Stimulated activated CD8-positive, alpha-beta memory T cell treated with anti-CD3 and anti-CD28 coated beads, Interleukin-4, amount 100 ng/mL, for 1 hour (primary cell): ENCODE measurements at places on chromosomes 6 and 20.

- no peak for DNase-seq
Observed at GRCh38 chr6:82436740-82437139, 73.1 kb downstream of the TPBG start.

- DNase-seq, result no peak
Observed at GRCh38 chr20:63542696-63543095, 4.9 kb downstream of the SRMS start.

DNA sequence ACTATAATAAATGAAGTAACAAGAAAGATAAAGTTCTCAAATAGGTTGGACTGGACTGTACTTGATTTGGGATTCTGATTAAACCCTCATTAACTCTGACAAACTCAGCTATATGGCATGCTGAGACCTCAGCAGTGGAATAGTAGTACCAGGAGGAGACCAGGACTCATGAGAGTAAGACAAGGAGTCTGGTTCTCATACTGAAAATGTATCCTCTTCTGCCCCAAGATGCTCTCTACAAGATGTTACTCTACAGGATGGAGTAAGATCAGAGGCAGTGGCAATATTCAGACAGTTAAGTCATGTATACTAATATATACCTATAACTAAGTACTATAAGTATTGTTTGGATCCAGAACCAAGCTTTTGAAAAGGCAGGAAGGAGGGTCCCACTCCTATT, 31.9 kb upstream of the SYNCRIP start:
- DNase-seq, result no peak

DNA sequence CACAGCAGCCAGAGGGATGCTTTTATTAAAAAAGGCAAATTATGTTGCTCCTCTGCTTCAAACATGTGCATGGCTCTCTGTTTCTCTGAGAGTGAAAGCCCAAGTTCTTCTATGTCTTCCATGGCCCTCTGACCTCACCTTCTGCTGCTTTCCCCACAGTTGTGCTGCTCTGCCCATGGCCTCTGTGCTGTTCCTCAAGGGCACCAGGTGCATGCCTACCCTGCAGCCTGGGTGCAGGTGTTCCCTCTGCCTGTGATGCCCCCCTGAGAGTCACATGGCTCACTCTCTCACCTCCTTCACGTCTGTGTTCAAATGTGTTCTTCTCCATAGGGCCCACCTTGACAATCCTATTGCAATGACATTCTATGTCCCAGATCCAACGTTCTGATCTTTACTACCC, 477.0 kb upstream of the CHD6 start:
- no peak for DNase-seq

- DNase-seq, result no peak
Observed at GRCh38 chr6:154767003-154767723, 33.9 kb downstream of the SCAF8 start.

DNA sequence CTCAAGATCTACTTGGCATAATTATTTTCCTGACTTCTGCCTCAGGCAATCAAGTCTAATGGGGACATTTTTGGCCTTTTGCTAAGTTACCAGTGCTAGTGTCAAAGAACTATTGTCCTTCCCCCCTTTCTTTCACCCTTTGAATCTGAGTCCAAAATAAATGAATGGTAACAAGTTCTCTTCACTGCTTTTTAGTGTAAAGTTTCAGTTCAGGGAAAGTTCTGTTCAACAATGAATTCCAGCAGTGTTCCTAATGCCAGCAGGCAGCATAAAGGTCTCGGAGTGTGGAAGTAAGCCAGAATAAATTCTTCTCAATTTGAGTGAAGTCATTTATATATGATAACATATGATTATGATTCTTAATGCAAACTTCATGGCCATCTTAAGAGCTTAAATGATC, 20.8 kb upstream of the TSPYL1 start:
- DNase-seq, result no peak

- DNase-seq, result no peak
Observed at GRCh38 chr6:82371799-82372546, 8.4 kb downstream of the TPBG start.

DNA sequence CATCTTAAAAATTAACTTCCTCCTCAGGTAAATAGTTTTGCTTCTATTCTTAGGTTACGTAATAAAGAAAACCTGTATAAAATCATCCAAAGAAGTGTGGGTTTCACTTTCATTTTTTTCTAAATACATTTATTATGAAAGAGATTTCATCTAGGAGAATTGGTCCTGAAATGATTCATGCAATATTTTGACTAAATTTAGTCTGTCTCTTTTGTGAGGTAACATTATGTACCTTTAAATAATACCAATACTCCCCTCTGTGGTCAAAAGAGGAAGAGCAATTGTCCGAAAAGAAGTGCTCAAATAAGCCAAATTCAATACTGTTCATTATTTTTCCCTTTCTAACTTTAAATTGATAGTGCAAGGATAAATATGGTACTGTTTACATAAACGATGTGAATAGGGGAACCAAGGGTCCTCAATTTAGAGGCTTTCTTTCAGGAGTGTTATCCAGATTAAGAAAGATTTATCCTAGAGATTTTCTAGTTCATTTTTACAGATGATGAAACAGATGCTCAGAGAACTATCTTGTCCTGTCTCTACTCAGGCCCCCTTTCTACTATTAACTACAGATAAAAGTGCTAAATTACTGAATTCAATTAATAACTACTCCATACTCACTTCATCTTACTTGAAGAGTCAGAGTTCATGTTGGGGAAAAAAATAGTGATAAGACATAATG, 26.2 kb downstream of the CYP39A1 start:
- DNase-seq, result no peak

DNA sequence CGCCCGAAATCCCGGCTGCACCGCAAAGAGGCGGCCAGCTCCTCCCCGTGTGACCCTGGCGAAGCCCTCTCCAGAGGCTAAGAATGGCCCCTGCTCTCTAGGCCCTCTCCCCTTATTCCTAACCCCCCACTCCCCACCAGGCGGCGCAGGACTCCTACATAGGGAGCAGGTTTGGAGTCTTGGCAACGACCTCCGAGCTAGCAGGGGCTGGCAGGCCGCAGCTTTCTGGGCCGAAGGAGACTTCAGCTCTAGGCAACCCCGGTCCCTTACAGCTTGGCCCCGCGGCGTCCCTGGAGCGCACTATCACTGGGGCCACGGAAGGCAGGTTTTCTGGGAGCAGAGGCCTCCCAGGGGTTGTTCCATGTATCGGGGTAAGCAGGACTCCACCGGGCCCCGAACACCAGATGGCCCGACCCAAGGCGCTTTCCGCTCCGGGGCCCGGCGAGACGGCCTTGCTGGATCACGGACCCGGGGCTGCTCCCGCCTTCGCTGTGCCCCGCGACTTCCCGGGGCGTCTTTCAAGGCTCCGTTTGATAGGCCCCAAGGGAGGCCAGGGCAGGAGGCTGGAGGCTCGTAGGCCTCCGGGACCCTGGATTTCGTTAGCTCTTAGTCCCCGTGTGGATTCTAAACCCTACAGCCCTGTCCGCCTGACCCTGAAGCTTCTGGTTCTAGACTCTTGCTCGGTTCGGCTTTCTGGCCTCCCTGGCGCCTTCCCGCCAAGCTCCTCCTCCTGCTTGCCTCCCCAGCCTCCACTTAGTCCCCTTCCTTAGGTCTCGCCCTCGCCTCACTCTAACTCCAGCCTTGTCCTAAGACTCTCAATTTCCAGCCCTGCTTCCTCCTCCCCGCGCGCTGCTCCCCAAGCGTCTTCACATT, 1.9 kb downstream of the SLC32A1 start:
- DNase-seq, result no peak

- DNase-seq, result no peak
Observed at GRCh38 chr20:46031014-46031569, 2.1 kb downstream of the SLC12A5 start.

DNA sequence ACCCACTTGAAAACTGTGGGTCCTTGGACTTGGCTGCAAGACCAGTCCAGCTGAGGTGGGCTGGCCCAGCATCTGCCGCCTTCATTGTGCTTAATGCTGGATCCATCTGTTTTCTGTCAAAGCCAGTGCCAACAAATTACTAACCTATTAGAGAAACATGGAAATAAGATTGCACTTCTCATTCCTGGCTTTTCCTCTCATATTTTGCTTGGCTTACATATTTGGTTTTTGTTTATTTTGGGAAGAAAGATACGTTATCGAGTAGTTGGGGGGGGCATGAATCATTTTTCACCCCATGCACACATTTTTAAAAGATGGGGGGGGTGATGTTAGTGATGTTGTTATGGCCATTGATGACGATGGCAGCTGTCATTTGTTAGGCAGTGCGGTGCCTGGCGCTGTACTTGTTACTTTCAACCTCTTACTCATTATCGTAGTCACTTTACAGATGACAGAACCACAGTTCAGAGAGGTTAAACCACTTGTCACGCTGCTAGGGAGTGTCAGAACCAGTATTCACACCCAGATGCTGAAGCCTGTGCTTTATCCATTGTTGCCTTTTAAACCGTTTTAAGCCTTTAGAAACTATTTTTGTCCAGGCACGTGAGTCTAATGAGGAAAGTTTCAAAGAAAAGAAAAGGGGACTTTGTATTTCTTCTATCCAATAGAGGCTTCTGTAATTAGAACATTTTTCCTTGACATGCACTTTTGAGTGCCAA, 180.0 kb downstream of the TMEM242 start:
- DNase-seq, result peak; percentile 9

GRCh38 chr6:25547797-25548196, 104.2 kb upstream of the SCGN start:
- no peak for DNase-seq

- no peak for DNase-seq
Observed at GRCh38 chr20:62392621-62393334, 5.9 kb downstream of the RPS21 start.

DNA sequence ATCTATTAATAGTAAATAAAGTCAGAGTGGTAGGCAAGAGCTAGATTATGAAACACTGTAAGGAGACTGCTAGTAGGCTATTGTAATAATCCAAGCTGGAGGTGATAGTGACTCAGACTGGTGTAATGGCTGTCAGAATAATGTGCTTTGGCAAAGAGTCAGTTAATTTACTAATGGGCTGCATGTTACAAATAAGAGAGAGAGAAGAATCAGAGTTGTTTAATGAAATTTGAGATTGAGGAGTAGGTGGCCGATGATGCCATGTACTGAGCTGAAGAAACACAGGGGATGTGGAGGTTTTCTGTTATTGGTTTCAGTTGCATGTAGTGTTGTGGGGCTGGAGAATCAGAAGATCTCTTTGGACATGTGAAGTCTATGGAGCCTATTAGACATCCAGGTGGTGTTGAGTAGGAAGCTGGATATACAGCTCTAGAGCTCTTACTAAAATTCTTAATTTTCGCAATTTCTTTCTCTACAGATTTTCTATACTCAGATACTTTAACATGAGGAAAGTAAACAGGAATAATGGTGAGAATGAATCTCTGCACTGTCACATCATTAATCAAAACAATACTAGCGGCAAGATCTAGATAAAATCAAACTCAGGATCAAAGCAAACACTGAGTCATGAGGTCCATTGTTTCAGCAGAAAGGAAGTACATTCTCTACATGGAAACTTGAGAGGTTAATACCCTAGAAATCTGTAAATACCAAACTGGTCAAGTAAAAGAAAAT, 167.7 kb downstream of the SIM1 start:
- no peak for DNase-seq

DNA sequence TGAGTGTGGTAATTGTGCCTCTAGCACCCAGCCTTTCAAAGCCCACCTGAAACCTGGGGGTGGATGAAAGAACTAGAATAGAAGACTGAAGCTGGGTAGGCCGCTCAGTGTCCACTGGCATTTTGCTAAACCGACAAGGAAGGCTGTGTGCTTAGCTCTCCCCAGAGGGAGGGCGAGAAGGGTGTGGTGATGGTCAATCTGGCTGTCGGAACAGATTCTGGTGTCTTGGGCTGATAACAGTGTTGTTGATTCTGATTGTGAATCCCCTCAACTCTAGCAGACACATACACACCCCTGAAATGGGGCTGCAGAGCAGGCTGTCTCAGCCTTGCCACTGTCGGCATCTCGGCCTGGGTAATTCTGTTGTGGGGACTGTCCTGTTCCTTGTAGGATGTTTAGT, 4.1 kb upstream of the BPHL start:
- DNase-seq, result no peak

DNA sequence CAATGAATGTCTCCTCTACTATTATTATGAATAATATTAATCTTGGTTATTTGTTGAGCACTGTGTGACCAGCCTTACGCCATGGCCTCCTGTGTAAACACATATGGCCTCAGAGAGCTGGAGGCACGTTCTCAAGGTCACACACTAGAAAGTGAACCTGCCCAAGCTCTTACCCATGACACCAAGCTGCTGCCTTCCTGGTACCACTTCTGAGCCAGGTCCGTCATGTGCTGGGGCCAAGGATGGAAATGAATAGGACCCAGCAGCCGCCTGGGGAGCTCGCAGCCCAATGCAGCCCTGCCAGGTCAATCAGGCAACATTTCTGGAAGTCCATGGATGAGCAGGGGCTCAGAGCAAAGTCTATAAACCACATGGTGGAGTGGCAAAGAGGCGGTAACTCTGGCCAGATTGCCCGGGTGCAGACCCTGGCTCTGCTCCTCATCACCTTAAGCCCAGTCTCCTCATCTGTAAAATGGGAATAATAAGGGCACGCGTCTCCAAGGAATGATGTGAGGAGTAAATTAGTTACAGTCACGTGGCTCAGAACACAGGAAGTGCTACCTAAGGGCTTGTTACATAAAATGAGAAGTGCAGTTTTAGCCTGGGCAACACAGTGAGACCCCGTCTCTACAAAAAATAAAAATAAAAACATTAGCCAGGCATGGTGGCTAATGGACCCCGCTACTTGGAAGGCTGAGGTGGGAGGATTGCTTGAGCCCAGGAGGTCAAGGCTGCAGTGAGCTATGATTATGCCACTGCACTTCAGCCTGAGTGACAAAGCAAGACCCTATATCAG, 61.5 kb downstream of the JPH2 start:
- DNase-seq, result no peak

DNA sequence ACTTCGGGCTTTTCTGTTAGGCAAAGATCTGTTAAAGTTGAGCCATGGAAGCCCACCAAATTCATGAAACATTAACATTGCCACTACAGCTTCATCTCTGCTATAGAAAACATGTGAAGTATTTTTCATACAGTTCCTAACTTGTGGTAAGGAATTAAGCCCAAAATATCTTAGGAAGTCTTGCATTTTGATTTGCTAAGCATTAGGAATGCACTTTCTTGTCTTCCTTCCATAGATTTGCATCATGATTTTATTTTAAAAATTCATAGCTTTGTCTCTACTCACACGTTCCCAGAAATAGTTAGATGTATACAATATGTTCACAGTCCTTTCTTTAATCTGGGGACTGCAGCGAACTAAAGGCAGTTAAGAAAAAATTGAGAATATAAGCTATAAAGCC, 325.6 kb downstream of the CENPW start:
- DNase-seq, result no peak

DNA sequence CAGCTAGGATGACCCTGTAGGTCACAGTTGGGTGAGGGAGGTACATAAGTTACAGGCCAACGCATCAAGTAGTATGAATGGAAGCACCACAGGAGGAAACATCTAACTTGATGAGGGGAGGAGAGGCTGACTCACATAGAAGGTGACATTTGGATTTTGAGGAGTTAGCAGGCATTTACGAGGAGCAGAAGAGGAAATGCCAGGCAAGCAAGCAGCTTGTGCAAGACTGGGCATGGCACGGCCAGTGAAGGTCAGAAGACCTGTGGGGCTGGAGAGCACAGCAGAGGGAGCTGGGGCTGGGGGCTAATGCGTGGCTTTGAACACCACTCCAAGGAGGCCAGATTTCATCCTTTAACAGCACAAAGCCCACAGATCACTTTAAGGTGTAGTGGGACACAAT, 37.8 kb downstream of the MUC22 start:
- DNase-seq, result no peak
